Renal pelvis (tissue), 12 donors: ENCODE measurements at places on chromosomes 4 and X. TPM values are rescaled to one million over a fixed set of nuclear protein-coding genes. Genes with fewer than 3 reads are reported as not detected.

DNA sequence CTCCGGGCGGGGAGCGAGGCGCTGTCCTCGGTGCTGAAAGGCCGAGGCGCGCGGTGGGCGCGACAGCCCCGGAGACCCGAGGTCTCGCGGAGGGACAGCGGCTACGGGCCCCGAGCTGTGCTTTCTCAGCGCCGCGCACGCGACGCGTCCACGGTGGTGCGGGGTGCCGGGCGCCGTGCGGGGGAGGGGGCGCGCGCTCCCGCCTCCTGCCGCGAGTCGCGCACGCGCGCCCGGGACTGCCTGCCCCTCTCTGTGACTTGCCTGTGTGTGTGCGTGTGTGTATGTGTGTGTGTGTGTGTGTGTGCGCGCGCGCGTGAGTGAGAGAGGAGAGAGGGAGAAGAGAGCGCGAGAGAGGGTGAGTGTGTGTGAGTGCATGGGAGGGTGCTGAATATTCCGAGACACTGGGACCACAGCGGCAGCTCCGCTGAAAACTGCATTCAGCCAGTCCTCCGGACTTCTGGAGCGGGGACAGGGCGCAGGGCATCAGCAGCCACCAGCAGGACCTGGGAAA, at the start of gene GRIA2:
GRIA2 (plus strand) TSS at position 358 of the 511 bp plus-strand sequence. CDS start 315 bp downstream, outside the sequence.
- DNase-seq, result peak; percentile 86

- no peak for DNase-seq
These were observed 30.0 kb upstream of the PGK1 start for GRCh38 chrX:78074088-78074487.

- DNase-seq, result no peak
These were observed 1.7 kb upstream of the MAGEH1 start for GRCh38 chrX:55450259-55450658.

DNA sequence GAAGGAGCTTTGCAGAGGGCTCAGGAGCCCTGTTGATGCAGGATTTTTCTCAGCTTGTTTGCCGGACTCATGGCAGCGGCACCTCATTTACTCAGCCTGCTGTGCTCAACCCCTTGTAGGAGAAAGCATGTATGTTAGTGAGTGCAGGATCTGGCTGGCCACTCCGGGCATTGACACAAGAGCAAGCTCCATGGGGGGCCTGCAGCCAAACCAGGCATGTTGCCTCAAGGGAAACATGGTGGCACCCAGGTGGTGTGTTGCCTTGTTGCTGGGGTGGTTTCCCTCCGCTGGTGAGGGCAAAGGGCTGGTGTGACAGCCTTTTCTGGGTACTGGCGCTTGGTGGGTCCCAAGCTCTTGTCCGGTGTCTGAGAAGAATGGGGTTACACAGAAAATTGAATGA, 189.3 kb upstream of the ANXA3 start:
- no peak for DNase-seq

- no peak for DNase-seq
These were observed 90.9 kb downstream of the ZNF827 start for GRCh38 chr4:145847764-145848163.

DNA sequence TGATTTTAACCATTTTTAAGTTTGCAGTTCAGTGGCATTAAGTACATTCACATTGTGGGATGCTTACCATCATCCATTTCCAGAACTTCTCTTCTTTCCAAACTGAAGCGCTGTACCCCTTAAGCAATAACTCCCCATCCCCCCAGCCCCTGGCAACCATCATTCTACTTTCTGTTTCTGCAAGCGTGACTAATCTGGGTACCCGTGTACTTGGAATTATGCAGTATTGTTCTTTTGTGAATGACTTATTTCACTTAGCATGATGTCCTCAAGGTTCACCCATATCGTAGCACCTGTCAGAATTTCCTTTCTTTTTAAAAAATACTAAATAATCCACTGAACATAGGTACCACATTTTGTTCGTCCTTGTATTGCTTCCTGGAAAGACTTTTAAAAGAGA, 32.9 kb downstream of the USP9X start:
- no peak for DNase-seq

The S100P gene
- polyA plus RNA-seq, result 17.4 TPM

The USP46 gene
- 29.4 TPM for polyA plus RNA-seq
